ENCODE measurements at places on chromosomes 2 and 18. TPM values are rescaled to one million over a fixed set of nuclear protein-coding genes. Genes with fewer than 3 reads are reported as not detected.

DNA sequence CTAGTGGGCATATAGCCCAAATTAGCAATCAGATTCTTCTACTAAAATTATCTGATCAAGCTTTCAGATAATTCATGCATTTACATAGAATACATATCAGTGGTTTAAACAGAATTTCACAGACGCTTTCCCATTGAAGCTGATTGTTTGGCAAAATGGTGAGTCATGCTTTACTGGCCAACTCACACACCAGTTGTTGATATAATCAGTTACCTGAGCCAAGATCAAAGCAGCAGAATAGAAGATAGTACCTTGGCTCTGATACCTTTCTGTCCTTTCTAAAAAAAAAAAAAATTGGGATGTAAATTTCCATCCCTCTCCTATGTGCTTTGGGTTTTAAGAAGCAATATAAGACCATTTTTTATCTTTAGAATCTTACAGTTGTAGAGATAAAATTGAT, 178.0 kb downstream of the MCFD2 start:
- no peak overlapping the region for H3K27ac ChIP-seq
- no peak for DNase-seq
- H3K27me3 ChIP-seq = no peaks in the 10 kb centered on the region

The ANKRD30BL gene
- not detected for total RNA-seq

DNA sequence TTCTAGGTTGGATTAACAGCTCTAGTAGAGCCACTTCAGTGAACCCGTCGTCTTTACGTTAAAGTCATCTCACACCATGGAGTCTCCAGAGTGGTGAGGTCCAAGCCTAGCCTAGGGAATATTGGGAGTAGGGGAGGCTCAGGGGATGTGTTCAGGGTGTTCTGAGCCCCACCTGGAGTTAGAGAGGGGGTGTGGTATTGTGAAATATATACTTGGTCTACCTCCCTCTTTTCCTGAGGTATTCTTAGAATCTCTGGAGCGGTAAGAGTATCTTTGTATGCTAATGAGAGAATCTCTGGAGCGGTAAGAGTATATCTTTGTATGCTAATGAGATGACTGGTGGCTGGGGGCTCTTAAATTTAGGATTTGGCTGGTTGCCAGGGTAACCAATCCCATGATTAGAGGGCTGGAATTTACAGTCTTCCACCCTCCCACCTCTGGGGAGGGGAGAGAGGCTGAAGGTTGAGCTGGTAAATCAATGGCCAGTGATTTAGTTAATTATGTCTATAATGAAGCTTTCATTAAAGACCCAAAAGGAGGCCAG, 69.5 kb downstream of the INPP4A start:
- peaks cover 13% of the 10 kb centered on the region for H3K4me1 ChIP-seq
- H3K27me3 ChIP-seq = no peaks in the 10 kb centered on the region
- H3K27ac ChIP-seq = no peak overlapping the region
- no peak overlapping the region for H3K4me3 ChIP-seq
- no peak for DNase-seq

The KCNIP3 gene
- total RNA-seq = 3.1 TPM

The RND3 gene
- 124 TPM for total RNA-seq

- no peak overlapping the region for H3K4me3 ChIP-seq
- peaks cover 20% of the 10 kb centered on the region for H3K4me1 ChIP-seq
- no peaks in the 10 kb centered on the region for H3K36me3 ChIP-seq
- DNase-seq = no peak
- no peak overlapping the region for H3K27ac ChIP-seq
- H3K27me3 ChIP-seq = no peaks in the 10 kb centered on the region
Observed at GRCh38 chr2:60439219-60439974, 114.1 kb downstream of the BCL11A start.

The RESP18 gene
- total RNA-seq = not detected

DNA sequence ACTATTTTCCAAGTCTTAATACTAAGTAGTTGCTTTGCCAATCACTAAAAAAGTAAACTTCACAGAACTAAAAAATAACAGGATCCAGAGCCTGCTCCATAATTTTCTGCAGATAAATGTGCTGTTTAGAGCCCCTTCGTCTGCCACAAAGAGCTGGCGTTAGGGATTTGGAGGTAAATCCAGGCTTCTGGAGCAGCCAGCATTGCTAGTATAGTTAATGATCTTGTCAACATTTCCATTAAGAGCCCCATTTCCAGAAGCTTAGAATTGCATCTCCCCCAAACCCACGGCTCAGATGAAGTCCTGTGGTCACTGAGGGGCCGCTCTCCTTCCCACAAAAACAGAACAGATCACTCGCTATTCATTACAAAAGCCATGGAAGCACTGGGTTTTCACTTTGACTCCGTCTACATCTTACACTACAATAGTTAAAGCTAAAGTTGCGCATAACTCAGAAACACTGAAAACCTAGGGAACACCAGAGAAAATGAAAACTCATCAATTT, 41.9 kb downstream of the ZNF516 start:
- no peak for DNase-seq
- H3K36me3 ChIP-seq = no peaks in the 10 kb centered on the region
- H3K27ac ChIP-seq = peak overlapping the region; percentile 91
- no peak overlapping the region for H3K4me3 ChIP-seq
- no peaks in the 10 kb centered on the region for H3K27me3 ChIP-seq
- H3K4me1 ChIP-seq = peaks cover 73% of the 10 kb centered on the region

Measured in chondrocyte (in vitro differentiated cells).